ENCODE measurements at places on chromosomes 6 and 20.
A peak's percentile ranks its signal among the peaks of the same experiment; 100 is the strongest.

GRCh38 chr6:131688286-131688685, 12.9 kb downstream of the OR2A4 start:
- no peak for DNase-seq

GRCh38 chr6:141164042-141164743, 968.5 kb upstream of the GJE1 start:
- no peak for DNase-seq

DNA sequence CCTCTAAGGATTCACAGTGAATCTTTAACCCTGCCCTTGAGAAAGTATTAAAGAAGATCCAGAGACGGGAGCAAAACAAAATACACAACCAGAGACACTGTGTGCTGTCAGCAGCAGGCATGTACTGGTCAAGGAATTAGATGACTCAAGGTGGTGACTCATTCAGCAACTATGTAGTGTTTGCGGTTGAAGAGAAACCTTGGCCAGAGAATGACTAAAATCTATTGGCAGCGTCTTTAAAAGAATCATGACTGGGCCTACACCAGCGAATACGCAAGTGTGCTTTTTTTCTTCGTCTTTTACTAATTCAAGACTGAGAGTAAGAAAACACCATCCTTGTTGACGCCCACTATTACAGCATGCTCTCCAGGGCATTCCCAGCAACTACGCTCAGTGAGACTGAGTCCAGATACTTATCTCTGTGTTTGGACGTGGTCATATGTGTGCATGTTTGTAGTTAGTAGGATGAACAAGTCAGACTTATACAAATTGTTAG, 72.4 kb upstream of the BACH2 start:
- DNase-seq: peak; percentile 99

DNA sequence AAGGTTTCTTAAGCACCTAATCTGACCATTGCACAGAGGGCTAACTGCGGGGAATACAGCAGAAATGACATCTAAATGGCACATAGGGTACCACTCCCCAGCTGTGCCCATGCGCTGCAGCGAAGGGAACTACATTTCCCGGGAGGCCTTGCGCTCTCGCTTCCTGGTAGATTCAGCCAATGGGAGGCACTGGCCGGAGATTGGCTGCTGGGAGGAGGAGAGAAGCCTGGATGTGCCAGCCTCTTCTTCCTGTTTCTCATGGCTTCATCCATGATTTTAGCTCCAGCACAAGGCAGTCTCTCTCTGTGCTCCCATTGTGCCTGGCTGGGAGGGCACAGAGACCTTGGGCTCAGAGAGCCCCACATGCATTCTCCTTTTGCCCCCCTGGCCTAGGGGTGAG, 101.7 kb upstream of the FOXA2 start:
- peak; percentile 11 for DNase-seq

- DNase-seq: no peak
These were observed 176.5 kb upstream of the RALGAPA2 start for GRCh38 chr20:20888936-20889335.

DNA sequence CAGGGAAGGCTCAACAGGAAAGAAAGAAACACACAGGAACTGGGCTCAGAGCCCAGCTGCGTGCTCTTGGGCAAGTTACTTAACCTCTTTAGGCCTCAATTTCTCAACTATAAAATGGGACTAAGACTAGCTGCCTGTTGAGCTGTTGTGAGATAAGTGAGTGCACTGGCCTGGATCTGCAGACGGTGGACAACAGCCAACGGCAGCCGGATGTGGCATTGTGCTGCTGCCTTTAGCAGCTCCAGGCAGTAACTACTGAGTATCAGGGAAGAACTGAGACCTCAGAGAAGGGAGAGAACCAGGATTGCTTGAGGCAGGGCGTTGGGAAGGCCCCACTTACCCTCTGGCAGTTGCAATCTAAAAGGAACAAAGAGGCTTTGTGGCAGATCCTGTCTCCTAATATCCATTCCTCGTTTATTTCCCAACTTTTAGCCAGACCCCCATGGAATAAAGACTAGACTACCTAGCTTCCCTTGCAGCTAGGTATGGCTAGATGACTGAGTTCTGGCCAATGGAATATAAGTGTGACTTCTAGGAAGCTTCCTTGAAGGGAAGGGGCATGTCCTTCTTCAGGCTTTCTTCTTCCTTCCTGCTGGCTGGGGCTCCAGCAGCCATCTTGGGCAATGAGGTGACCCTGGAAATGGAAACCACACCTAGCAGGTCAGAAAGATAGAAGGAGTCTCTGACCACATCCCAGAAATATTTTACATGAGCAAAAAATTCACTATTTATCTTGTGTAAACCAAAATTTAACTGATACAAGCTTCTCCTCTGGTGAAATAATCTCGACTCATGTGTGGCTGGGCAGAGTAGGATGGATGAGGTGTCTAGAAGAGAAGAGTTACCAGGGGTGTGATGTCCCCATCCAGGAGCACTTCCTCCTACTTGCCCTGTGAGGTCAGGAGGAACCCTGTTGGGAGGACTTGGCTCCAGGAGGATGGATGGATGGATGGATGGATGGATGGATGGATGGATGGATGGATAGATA, 67.6 kb downstream of the MRPL14 start:
- no peak for DNase-seq

Measured in amniotic stem cell (primary cell).